ENCODE measurements at places on chromosomes 16 and 17.

DNA sequence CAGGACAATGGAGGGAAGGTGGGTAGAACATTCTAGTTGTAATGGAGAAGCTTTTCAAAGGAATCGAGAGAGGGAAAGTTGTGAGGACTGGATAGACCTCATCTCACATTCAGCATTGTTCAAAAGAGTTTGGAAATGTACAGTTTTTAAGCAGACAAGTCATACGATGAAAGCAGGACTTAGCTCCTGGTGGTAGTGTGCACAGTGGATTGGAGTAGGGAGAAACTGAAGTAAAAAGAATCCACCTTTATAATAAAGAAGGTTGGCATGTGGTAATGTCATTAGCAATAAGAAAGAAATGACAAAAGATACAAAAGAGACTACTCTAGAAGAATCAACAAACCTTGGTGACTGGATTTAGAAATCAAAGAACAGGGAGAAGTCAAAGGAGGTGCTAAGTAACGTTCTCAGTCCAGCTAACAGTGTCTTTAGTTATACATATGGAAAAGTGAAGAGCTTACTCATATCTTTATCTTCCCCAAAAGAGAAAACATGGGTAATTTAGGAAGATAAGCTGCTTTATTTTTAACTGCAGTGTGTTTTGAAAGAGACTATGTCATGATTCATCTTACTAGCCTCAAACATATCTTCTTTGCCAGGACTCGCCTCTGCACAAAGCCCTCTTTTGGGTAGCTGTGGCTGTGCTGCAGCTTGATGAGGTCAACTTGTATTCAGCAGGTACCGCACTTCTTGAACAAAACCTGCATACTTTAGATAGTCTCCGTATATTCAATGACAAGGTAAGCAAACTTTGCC is 18.7 kb upstream of the EVI2A start:
- H3K27me3 ChIP-seq, result peaks cover 3% of the 10 kb centered on the region
- H3K4me3 ChIP-seq, result no peak overlapping the region
- H3K36me3 ChIP-seq, result peaks cover 4% of the 10 kb centered on the region

GRCh38 chr17:81163051-81163695 is 2.1 kb upstream of the PVALEF start:
- peak; percentile 13 for DNase-seq
- H3K27me3 ChIP-seq, result no peaks in the 10 kb centered on the region
- H3K4me3 ChIP-seq, result no peak overlapping the region
- H3K27ac ChIP-seq, result no peak overlapping the region

DNA sequence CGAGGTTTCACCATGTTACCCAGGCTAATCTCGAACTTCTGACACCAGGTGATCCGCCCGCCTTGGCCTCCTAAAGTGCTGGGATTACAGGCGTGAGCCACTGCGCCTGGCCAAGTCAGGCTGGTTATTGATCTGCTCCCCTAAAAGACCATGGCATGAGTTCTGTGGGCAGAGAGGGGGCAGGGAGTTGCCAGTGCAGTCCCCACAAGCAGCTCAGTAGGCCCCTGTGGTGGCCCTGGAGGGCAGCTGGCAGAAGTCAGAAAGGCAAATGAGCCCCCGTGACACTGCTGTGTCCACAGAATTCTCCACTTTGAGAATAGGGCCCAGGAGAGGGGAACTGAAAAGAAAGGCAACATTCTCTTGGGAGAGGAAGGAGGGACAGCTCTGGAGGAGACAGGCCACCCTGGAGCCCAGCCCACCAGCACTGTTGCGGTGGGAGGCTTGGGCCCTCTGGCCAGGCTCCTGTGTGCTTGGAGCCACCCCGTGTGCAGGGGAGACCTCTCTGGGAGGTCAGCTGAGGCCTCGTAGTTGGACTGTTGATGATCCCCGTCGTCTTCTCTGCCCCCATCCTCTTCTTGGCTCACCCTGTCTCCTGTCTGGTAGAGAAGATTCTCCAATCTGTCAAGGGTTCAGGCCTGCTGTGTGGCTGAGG is 2.1 kb upstream of the AMDHD2 start:
- no peak overlapping the region for H3K4me3 ChIP-seq
- H3K36me3 ChIP-seq, result no peaks in the 10 kb centered on the region
- H3K27me3 ChIP-seq, result peaks cover 27% of the 10 kb centered on the region
- H3K4me1 ChIP-seq, result peaks cover 23% of the 10 kb centered on the region
- peak overlapping the region; percentile 85 for H3K27ac ChIP-seq

- no peak for DNase-seq
- H3K27me3 ChIP-seq, result peaks cover 4% of the 10 kb centered on the region
- no peak overlapping the region for H3K4me3 ChIP-seq
- peaks cover 22% of the 10 kb centered on the region for H3K4me1 ChIP-seq
- no peak overlapping the region for H3K27ac ChIP-seq
Measured at GRCh38 chr16:10982465-10983150, 38.2 kb downstream of the CLEC16A start.

DNA sequence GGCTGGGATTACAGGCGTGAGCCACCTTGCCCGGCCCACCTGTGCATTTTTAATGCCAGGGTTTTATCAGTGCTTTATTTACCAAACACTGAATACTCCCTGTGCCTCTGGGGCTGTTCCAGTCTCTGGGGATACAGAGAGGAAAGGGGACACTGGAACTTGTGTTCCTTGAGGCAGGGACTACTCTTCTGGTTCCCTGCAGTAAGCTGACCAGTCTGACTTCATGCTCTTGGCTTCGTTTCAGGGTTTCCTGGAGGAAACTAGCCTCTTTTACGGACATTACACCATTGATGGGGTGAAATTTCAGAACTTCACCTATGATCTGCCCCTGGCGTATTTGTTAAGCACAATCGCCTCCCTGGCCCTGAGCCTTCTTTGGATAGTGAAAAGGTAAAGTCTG is 37.4 kb upstream of the COQ7 start:
- H3K27ac ChIP-seq, result no peak overlapping the region
- H3K4me3 ChIP-seq, result no peak overlapping the region
- peaks cover 3% of the 10 kb centered on the region for H3K27me3 ChIP-seq
- no peaks in the 10 kb centered on the region for H3K4me1 ChIP-seq

DNA sequence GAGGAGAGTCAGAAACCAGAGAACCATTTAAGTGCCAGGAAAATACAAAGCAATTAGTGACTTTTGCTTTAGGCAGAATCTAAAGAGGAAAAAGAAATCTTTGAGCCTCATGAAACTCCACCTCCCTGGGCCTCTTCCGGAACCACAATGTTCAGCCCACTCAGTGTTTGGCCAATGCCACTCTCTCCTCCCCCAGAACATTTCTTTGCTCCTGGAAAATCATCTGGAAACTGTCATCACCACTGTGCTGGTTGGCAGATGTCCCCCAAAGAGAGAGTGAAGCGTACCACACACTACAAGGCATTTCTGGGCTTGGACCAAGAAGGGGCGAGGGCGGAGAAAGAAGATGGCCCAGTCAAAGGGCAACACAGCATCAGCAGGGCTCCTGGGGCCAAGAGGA is 7.1 kb upstream of the SOX9 start:
- H3K4me1 ChIP-seq, result peaks cover 5% of the 10 kb centered on the region
- no peak overlapping the region for H3K27ac ChIP-seq
- DNase-seq, result no peak
- peaks cover 14% of the 10 kb centered on the region for H3K27me3 ChIP-seq
- no peaks in the 10 kb centered on the region for H3K36me3 ChIP-seq
- no peak overlapping the region for H3K4me3 ChIP-seq

- peaks cover 5% of the 10 kb centered on the region for H3K36me3 ChIP-seq
- DNase-seq, result no peak
- H3K4me1 ChIP-seq, result no peaks in the 10 kb centered on the region
- H3K4me3 ChIP-seq, result no peak overlapping the region
Measured at GRCh38 chr17:14437176-14437575, 136.3 kb downstream of the HS3ST3B1 start.

- no peak overlapping the region for H3K27ac ChIP-seq
- no peak overlapping the region for H3K4me3 ChIP-seq
- DNase-seq, result no peak
- no peaks in the 10 kb centered on the region for H3K27me3 ChIP-seq
- peaks cover 14% of the 10 kb centered on the region for H3K36me3 ChIP-seq
Measured at GRCh38 chr17:14972844-14973243, 292.3 kb downstream of the PMP22 start.

DNA sequence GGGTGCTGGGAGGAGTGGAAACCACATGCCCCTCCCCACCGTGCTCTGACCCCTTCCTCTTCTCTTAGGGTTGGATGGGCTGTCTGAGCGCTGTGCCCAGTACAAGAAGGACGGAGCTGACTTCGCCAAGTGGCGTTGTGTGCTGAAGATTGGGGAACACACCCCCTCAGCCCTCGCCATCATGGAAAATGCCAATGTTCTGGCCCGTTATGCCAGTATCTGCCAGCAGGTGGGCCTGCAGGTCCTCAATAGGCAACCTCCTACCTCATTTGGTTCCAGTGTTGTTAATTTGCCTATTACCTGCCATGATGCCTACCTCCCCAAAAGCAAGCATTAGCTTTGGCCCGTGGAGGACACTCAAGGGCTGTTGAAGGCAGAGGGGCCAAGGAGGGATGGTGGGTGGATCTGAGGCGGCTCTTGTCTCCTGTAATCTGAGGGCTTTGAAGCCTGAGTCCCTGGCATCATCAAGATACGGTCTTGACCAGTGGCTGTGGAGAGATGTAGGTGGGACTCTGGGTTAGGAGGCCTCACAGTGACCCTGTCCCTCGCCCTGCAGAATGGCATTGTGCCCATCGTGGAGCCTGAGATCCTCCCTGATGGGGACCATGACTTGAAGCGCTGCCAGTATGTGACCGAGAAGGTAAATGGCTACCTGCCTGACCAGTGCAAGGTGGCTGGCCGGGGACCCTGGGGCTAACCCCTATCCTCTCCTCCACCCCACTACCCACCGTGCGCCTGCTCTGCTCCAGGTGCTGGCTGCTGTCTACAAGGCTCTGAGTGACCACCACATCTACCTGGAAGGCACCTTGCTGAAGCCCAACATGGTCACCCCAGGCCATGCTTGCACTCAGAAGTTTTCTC is 3.4 kb downstream of the ALDOA start:
- H3K4me1 ChIP-seq, result peaks cover 9% of the 10 kb centered on the region
- peak; percentile 63 for DNase-seq
- H3K27ac ChIP-seq, result no peak overlapping the region
- no peaks in the 10 kb centered on the region for H3K36me3 ChIP-seq

DNA sequence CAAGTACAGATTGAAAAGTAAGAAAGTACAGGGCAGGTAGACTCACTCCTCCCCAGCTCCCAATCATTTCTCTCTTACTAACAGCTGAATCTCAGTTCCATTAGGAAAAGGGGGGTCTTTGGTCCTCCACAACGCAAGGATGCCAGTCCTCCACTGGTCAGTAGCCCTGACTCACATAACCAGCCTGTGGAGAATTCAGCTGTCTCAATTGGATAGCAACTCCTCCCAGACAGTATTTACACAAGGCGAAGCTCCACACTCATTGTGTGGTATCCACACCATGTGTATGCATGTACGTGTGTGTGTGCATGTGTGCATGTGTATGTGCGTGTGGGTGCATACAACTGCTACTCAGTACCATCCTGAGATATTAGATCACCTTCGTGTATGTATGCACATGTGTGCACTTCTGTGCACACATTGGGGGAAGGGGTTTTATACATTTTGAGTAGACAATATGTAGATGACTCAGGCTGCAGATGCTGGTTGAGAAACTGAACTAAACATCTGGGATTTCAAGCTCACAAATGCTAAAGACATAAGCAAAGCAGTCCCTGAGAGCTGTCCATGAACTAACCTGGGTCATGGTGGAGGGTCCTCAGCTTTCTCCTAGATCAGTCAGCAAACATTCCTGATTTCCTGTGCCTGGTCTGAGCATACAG is 240.1 kb downstream of the SLC39A11 start:
- no peak overlapping the region for H3K27ac ChIP-seq
- H3K4me1 ChIP-seq, result peaks cover 10% of the 10 kb centered on the region
- no peak overlapping the region for H3K4me3 ChIP-seq
- H3K36me3 ChIP-seq, result no peaks in the 10 kb centered on the region
- no peaks in the 10 kb centered on the region for H3K27me3 ChIP-seq

DNA sequence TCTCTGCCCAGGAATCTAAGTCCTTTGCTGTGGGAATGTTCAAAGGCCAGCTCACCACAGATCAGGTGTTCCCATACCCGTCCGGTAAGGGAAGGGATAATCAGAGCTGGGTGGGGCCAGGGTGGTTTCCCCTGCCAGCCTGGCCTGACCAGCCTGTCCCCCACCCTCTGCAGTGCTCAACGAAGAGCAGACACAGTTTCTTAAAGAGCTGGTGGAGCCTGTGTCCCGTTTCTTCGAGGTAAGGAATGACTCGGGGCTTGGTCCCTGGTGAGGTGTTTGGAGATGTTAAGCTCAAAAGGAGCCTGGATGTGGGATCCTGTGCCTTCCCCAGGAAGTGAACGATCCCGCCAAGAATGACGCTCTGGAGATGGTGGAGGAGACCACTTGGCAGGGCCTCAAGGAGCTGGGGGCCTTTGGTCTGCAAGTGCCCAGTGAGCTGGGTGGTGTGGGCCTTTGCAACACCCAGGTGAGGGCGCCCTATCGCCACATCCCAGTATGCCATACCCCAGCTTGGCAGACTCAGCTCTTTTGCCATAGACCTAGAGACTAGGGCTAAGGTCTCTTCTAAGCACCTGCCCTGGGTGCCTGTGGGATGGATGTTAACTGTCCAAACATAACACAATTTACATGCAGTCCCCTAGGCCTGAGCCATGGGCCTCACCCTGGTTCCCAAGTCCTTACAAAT is 997 bp downstream of the ACADVL start:
- H3K27me3 ChIP-seq, result peaks cover 19% of the 10 kb centered on the region
- peak overlapping the region; percentile 64 for H3K27ac ChIP-seq

DNA sequence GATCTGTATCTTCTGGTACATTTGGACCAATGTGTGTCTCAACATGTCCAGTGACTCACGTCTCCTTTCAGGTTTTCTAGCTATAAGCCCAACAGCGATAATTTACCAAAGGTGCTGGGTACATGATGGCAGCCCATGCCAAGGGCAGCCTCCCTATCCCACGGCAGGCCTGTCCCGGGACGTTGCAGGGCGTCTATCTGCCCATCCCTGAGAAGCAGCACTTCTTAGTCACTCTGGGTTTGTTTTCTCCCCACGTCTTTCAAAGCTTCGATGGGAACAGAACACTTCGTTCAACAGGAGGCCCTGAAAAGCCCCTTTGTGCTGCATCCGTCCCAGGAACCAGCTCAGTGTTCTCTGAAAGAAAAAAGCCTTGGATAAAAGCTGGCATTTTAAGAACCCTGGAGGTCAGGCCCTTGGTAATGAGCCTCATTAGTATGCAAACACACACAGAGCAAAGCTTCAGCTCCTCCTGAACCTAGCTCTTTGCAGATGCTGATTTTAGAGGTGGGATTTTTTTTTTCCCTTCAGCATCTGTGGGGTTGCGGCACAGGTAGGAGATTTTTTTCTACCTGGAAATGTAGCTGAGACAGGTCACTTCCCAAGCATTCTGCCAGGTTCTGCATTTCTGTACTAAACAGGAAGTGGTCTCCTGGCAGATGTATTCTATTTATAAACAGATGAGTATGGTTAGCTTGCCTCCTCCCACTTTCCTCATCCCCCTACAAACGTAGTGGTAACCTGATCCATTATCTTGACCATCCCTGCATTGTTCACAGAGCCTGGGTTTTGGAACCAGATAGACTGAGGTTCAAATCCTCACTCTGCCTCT is 17.5 kb upstream of the MT4 start:
- no peak for DNase-seq
- no peak overlapping the region for H3K27ac ChIP-seq
- H3K27me3 ChIP-seq, result peaks cover 5% of the 10 kb centered on the region
- no peaks in the 10 kb centered on the region for H3K4me1 ChIP-seq
- no peak overlapping the region for H3K4me3 ChIP-seq
- H3K36me3 ChIP-seq, result no peaks in the 10 kb centered on the region
